ENCODE measurements at places on chromosomes 11 and 22.
A peak's percentile ranks its signal among the peaks of the same experiment; 100 is the strongest.

DNA sequence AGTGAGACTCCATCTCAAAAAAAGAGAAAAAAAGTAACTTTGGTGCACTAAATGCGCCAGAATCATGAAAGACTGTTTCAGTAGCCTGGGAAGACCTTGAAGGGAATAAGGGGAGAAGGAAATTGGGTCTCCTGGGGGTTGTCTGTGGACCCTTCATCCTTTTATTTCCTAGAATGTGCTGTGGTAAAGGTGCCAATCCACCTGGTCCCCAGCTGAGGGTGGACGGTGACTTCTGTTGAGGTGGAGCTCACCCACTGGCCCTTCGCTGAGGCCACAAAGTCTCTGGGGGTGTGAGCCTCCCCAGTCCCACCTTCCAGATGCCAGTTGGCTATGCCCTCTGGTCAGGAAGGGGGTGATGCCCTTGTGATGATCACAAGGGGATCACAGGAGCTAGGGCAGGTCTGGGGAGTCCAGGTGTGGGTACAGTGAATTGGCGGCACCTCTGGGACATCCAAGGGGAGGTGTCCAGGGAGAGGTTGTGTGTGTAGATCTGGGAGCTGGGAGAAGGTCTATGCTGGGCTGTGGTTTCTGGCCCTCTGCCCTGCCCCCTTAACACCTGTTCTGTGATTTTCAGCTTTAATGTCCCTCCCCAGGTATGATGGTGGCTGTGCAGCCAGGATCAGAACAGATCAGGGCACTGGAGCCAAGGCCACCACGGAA is 34.2 kb upstream of the LMO1 start:
- DNase-seq = no peak

DNA sequence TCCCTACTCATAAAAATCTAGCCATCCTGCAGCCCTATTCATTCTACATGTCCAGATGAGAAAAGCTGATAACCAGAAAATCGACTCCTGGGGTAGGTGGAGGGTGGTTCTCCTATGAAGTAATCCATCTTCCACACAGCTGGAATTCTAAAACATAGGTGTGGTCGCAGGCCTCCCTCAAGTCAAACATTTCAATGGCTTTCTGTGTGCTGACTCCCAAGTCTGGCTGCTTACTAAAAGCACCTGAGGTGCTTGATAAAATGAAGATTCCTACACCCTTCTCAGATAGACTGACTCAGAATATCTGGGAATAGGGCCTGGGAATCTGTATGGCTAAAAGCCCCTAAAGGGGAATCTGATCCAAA is 26.1 kb downstream of the IRAG1 start:
- no peak for DNase-seq

DNA sequence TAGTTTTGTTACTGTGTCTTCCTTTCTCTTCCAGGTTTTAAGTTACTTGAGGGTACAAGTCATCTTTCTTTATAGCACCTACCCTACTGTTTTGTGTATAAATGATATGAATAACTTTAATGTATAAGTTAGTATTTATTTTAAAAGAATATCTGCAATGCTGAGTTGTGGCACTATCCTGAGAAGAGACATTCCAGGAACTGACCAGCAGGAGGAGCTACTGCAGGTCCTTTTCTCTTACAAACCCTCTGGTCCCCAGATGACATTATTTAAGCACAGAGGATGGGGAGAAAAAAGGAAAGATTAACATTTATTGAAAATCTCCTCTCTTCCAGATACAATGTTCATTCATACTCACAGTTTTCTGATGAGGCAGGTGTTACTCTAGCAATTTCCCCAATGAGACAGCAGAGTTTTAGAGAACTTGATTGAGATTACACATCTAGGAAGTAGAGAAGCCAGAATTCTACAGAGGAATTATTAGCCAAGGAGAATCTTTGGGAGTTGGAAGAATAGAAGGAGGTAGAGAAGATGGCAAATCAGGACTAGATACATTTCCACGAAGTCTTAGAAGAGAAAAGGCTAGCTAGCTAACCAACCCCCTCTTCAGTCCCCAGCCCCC is 541.2 kb upstream of the API5 start:
- peak; percentile 50 for DNase-seq

DNA sequence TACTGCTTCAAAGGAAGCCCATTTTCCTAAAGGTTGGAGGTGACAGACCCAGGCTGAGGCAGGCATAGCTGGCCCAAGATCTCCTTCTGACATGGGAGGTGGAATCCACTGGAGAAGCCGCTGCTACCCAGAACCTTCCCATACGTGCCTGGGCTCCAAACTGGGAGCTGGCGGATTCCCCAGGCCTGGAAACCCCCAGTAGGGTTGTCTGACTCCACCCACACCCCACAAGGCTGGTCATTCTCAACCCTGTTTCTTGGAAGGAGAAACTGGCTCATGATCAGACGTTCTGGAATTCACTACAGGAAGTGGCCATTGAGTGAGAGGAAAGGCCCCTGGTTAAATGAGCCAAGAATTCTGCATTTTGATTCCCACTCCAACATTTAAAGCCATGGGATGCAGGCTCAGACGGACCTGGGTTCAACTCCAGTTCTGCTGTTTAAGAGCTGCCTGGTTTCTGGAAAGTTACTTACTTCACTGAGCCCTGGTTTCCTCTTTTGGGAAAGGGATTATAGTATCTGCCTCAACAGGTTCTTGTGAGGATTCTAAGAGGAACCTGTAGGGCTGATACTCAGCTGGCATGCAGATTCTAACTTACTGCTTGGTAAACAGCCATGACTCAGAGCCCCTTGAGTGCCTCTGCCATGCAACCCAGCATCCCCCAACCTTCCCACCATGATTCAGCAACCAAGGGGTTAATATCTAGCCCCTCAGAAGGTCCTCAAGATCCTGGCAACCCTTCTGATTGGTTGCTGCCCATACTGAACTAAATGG is 19.4 kb upstream of the TSKU start:
- no peak for DNase-seq

DNA sequence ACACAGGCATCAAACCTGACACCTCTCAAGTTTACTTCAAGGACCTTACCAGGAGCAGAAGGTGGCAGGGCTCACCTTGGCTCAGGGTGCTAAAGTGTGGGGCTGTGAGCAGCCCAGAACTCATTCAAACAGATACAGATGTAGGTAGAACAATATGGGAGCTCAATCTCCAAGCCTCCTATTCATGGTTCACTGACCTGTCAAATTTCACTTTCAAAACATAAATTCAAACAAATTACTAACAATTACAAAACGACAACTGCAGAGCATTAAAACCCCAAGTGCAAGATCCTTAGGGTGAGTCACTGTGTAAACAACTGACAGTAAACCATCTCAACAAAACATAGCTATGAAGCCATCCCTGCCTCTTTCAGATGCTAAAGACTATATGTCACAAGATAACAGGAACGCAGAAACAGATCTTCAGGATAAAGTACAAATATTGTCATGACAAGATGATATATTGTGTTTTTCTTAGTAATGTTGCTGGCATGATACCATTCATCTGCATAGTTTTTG is 303.5 kb upstream of the ANO3 start:
- no peak for DNase-seq

DNA sequence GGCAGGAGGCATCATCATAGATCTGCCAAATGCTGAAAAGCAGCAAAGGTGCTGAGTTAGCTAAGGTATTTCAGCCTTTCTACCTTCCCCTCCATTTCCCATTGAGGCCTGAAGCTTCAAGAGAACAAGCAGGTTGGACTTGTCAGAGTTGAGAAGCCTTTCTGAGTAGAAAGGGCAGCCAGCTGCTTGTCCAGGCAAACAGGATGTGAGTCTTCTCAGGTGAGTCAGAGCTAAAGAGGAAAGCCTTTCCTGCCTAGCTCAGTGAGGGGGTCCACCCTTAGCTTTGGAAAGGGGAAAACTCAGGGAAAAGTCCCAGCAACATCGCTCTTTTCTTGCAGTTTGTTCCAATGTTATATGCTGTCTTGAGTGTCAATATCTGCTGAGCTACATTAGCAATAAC is 13.2 kb upstream of the MPZL2 start:
- DNase-seq = no peak

DNA sequence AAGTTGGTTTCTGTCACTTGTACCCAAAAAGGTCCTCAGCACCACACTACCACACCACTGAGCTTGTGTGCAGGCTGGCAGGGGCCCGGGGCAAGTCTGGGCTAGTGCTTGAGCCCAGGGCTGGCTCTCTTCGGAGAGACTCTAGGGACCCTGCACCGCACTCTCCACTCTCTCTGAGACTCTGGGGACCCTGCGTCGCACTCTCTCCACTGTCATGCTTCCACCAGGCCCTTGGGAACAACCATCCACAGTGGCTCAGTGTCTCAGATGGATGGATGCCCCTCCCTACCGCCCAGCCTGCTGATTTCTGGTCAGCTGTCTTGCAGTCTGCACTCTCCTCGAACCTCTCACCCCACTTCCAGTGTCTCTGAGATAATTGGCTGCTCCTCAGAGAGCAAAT is 2.0 kb upstream of the SBF1 start:
- no peak for DNase-seq

GRCh38 chr22:39177791-39178190 is 25.3 kb upstream of the CBX7 start:
- DNase-seq = no peak

DNA sequence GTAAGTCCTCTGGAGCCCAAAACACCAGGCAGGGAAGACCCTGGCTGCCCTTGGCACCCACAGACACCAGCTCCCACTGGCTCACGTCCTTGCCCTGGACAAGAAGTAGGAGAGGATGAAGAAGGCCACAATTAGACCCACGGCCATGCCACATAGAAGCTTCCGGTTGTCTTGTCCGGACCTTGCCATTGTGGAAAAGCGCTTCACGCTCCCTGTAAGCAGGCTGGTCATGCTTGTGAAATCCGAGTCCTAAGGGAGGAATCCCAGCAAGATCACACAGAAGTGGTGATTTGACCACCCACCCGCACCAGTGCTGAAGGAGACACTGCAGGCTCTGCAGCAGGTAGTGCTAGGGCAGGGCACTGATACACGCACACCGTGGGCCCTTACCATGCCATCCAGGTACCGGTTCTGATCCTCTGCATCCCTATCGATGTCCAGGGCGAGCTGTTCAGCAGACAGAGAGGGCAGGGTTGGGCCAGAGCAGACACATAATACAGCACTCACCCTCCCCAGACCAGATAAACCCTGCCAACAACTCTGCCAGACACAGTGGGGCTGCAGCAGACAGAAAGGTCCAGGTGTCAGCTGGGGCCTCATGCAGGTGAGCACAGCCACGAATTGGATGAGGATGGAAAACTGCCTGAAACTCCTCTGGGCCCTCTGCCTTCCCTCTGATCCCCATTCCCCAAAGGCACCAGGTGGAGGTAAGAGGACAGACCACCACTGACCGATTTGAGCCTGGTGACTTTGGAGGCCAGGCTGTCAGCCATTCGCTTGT is 1.8 kb downstream of the BET1L start:
- no peak for DNase-seq

All from Kasumi-1 (cell line).